ENCODE measurements at places on chromosomes 7 and 10.

DNA sequence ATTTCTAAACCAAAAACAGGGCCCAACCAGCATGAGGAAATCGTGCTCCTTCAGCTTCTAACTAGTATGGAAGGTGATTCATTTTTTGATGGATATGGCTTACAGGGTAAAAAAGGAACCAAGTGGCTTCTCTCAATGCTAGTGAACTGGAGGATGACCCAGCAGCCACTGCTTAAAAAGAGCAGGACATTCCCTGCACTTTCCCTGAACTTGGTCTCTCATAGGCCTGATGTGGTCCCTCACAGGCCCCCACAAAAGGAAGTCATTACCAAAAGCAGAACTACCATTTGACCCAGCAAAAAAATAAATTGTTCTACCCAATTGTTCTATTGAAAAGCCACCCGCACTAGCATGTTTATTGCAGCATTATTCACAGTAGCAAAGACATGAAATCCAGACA is 188.8 kb downstream of the CALN1 start:
- no peak for DNase-seq

DNA sequence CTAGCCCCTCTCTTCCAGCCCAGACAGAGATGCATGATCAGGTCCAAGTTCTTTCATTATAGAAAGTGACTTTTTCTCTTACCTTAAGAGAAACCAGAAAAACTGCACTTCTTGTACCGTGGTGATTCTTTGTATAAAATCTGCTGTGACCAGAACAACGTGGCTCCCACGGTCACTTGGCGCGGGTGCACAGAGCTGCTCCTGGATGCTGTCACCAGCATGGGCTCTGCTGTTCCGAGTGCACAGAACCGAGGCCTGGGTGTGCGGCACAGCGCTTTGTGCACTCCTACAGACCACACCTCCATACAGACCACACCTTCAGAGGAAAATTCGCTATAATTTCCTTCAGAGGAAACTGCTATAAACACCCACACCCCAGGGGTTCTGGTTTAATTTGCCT is 26.0 kb downstream of the VIPR2 start:
- no peak for DNase-seq

GRCh38 chr10:20709708-20710107 is 187.4 kb downstream of the NEBL start:
- DNase-seq, result no peak

GRCh38 chr7:96135241-96135640 is 186.7 kb downstream of the SLC25A13 start:
- no peak for DNase-seq

DNA sequence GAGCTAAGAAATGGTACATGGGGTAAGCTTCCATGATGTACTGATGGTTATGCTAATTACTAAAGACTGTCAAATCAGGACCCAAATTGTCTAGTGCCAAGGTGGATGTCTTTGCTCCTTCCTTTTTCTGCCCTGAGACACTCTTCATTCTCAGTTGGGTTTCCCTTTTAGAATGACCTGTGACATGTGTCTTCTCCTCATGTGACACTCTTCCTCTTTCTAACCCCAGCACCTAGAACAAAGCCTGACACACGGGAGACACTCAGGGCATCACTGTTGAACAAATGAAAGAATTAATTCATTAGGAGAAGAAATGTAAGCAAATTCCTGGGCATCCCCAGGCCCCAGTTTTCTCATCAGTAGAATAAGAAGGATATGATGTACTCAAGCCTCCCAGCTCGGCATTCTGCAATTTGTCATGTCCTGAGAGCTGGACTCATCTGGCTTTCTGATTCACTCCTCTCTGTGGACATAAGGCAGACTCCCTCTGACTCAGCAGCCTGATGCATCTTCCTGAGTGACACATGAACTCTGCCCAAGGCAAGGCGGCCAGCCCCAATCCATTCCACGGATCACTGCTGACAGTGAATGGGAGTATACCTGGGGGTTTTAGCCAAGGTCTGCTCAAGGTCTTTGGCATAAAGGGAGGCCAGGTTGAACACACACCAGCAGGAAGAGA is 473.8 kb downstream of the KCNMA1 start:
- no peak for DNase-seq

DNA sequence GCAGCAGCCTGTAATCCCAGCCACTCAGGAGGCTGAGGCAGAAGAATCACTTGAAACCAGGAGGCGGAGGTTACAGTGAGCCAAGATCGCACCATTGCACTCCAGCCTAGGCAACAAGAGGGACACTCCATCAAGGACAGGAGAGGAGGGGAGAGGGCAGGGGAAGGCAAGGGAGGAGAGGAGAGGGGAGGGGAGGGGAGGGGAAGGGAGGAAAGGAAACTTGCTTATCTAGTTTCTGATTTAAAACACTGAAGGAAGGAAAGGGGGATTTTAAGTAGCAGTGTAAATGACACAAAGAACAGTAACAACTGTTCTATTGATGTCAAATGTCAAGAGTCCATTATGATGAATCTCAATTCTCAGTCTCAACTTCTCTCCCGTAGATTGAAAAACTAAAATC is 43.7 kb downstream of the SRPK2 start:
- no peak for DNase-seq

GRCh38 chr10:51321980-51322379 is 247.7 kb downstream of the PRKG1 start:
- no peak for DNase-seq

DNA sequence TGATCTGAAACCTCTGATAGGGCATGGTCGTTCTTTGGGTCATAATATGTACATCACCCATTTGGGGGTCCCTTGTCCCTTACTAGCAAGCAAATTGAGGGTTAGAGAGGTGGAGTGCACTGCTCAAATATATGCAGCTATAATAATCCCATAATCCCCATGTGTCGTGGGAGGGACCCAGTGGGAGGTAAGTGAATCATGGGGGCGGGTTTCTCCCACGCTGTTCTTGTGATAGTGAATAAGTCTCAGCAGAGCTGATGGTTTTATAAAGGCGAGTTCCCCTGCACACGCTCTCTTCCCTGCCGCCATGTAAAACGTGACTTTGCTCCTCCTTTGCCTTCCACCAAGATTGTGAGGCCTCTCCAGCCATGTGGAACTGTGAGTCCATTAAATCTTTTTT is 262.7 kb downstream of the BMPER start:
- no peak for DNase-seq

GRCh38 chr7:2792856-2793487 is 51.1 kb downstream of the GNA12 start:
- DNase-seq, result no peak

GRCh38 chr10:103231047-103231551 is 14.6 kb upstream of the RPEL1 start:
- no peak for DNase-seq

DNA sequence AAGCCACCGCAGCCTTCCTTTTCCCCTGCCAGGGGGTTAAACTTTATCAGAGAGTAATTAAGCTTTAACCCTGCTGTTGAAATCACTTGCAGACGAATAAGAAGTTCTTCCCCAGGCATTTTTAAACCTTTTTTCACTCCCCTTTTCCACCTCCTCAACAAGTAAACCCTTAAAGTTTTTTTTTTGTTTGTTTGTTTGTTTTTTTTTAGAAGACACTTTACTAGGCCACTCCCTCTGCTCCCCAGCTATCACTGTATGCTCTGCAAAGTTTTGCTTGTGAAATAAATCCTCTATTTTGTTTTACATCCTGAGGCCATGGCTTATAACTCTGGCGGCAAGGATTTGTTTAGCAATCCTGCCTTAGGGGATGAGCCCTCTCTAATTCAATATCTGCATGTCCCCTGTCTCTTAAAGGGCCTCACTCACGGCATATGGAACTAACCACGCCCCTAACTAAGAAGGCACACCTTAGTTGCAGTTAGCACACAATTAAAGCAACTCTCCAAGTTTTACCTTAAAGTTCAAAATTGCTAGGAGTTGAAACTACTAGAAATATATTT is 1354.7 kb upstream of the LRRTM3 start:
- no peak for DNase-seq

- DNase-seq, result no peak
These were observed 44.4 kb downstream of the IFIT5 start for GRCh38 chr10:89458784-89459183.

Measured in cortex of kidney (tissue), 1 donor.